LNCaP clone FGC (cell line): ENCODE measurements at places on chromosomes 6 and 20.

DNA sequence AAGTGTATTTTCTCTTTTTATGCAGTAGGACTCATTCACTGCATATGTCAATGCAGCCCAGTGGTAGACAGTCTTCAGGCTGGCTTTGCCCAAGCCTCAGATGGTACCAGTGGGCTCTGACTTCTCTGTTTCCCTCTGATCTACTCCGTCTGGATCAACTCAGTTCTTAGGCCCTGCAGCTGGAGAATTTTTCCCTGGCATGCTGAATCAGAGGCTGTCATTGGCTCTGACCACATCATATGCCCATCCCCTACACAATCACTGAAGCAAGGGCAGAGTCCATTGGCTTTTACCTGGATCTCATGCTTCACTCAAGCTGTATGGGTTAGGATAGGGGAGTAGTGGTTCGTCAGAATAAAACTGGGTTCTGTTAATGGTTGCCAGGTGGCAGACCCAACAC is 57.8 kb downstream of the KIZ start:
- DNase-seq = no peak

GRCh38 chr20:13771853-13772453 is 12.8 kb downstream of the ESF1 start:
- DNase-seq = no peak

DNA sequence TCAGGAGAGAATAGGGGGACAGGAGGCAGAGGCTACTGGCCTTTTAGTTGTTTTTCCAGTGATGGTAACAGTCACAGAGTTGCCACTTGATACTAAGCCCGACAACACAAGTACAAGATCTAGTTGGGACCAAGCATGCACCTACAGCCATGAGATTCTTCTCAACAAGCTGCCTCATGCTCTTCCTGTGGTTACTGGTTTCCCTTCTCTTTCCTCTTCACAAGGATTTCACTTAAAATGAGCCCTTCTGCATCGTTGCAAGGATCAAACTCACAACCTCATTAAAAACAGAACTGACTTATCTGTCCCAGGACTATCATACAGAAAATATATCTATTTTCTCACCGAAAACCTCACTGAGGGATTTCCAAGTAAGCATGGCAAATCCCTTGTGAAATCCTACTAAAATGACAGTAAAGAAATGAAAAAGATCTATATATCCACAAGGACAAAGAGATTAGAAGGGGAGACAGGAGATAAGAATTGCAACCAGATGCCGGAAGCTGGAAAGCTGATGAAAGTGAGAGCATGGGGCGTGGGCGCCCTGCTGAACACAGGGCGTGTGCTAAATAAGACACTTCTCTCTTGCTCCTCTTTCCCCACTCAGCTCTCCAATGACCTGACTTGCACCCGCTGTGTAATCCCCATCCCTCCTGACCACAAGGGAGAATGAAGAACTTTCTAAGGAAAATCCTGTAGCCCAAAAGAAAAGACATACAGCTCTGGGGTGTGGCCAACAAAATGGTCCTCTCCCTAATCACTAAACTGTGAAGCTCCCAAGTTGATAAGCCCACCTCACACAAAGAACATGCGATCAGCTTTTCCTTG is 13.4 kb downstream of the MTFR2 start:
- DNase-seq = no peak

- no peak for DNase-seq
Observed at GRCh38 chr6:170423030-170423429, 116.5 kb downstream of the FAM120B start.

GRCh38 chr20:35008411-35009342 is 53.0 kb downstream of the MYH7B start:
- DNase-seq = no peak

GRCh38 chr6:36373368-36374019 is 14.0 kb downstream of the ETV7 start:
- no peak for DNase-seq

DNA sequence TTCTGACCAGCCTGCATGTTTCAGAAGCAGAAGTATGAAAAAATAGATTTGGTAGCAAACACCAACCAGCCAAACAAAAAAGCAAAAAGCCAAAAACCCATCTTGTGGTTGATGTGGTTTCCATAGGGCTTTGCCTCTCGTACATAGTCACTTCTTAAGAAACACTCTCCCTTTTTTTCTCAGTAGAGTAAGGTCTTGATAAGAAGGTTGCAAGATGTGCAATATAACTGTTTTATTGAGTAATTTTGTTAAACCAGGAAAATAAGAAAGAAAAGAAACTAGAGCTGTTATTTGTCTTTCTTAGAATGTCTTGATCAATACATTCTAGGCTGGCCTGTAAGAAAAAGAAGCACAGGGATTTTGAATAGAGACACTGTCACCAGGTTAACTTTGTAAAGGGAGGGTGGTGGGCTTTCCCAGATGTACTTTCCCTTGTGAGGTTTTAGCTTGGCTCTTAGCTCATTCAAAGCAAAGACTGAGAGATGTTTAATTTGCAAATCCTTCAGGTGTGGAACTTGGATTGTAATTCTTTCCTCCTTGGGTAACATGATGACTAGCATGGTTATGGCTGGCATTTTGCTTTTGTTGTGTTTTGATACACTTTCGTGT is 49.7 kb downstream of the AKAP12 start:
- no peak for DNase-seq

GRCh38 chr6:1406306-1407072 is 17.1 kb downstream of the FOXF2 start:
- DNase-seq = no peak

DNA sequence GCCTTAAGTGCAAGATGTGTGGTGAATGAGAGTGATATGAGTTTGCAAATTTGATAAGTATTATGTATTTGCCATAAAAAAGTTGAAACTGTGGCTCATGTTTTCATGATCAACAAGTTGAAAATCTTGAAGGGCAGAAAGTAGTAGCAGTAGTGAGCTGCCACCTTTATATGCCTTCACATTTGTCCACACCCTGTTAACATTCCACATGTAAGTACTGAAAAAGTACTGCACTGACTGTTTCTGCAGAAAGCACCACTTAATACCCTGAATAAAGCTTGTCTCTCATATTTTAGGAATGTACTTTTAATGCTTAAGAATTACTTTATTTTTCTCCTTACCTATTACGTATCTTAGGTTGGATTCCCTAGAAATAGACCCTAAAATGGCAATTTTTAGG is 45.9 kb downstream of the FLRT3 start:
- DNase-seq = no peak

GRCh38 chr6:90916968-90917367 is 330.1 kb upstream of the MAP3K7 start:
- DNase-seq = no peak

GRCh38 chr6:37546141-37546871 is 46.6 kb upstream of the CCDC167 start:
- no peak for DNase-seq

GRCh38 chr6:57255451-57256169 is 33.5 kb upstream of the RAB23 start:
- no peak for DNase-seq

- DNase-seq = no peak
Observed at GRCh38 chr6:145736661-145737144, 1.4 kb upstream of the EPM2A start.
